ENCODE measurements at places on chromosomes 7 and 10. TPM values are rescaled to one million over a fixed set of nuclear protein-coding genes. Genes with fewer than 3 reads are reported as not detected.

DNA sequence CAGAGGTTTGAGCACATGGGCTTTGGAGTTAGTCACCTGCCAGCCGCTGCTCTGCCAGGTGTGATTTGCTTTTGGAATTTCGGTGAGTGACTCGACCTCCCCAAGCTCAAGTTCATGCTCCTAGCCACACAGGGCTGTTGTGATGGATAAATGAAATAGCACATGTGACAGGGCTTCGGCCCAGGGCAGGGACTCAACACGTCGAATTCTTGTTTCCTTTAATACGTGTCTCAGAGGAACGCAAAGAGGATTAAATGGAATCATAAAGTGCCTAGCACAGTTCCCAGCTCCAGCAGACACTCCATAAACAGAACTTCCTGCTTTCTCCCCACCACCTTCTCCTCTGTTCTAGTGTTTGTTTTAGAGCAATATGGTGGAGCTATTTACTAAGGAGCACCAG is 88.3 kb upstream of the CHST15 start:
- DNase-seq: no peak

The IDI2 gene
- not detected for total RNA-seq

DNA sequence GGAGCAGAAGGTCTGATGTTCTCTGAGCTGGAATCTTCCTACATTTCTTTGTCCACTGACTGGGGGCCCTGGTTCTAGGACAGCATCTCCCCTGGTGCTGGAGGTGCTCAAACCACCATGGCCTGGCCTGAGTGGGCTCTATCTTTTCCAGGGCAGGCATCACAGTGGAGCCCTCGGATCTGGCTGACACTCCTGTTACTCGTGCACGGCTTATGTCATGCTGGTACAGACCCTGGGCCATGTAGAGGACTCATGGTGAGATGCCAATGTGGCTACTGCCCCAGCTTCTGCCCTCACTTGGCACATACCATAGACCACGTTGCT is 96.0 kb downstream of the HIPK2 start:
- no peak for DNase-seq

DNA sequence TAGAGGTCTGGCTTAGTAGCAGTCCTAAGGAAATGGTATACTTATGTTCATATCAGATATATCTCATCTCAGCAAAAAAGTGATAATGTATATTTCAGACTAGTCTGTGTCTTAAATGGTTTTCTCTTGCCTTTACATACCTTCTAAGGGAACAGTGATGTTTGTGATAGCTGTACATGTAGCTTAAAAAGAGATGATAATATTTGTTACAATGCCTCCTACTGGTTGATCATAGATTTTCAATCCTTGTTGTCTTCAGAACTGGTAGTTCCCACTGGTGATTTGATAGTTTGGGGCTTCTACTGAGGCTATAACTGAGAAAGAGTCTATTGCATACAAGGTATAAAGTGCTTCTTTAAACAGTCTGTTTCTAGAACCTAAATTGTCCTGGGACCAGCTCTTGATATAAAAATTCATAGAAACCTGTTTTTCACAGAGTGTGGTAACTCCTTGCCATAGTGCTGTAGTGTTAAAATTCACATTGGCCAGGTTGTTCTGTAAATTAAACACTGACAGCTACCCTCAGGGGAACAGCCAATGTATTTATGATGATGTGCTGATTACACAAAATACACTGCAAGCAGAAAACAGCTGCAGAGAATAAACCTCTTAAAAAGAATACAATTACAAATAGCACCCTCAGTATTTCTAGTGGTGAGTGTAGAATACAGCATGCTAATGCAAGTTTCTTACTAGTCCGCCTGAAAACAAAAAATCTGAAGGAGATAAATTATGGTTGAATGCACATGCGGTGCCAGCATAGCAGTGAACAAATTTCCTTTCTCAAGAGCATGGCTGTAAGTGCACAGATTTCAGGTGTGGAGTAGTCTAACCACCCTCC is 90.3 kb downstream of the BTRC start:
- peak; percentile 11 for DNase-seq

The ELMO1 gene
- 36.3 TPM for total RNA-seq

The VPS37D gene
- total RNA-seq: 1.7 TPM

The STOX1 gene
- 0.30 TPM for total RNA-seq

DNA sequence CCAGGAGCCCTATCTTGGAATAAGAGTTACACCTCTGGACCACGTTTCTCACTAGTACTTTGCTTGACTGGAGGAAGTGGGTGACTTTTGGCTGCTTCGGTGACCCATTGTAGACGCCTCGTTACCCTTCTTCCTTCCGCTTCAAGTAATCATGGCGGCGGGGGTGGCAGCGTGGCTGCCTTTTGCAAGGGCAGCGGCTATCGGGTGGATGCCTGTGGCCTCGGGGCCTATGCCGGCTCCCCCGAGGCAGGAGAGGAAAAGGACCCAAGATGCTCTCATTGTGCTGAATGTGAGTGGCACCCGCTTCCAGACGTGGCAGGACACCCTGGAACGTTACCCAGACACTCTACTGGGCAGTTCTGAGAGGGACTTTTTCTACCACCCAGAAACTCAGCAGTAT is 1.5 kb downstream of the KCND2 start:
- DNase-seq: no peak

The SLC26A5 gene
- total RNA-seq: not detected

- DNase-seq: no peak
Observed at GRCh38 chr7:45020915-45021314, 20.9 kb downstream of the CCM2 start.

- DNase-seq: no peak
Observed at GRCh38 chr7:128010391-128011127, 20.7 kb downstream of the LRRC4 start.

DNA sequence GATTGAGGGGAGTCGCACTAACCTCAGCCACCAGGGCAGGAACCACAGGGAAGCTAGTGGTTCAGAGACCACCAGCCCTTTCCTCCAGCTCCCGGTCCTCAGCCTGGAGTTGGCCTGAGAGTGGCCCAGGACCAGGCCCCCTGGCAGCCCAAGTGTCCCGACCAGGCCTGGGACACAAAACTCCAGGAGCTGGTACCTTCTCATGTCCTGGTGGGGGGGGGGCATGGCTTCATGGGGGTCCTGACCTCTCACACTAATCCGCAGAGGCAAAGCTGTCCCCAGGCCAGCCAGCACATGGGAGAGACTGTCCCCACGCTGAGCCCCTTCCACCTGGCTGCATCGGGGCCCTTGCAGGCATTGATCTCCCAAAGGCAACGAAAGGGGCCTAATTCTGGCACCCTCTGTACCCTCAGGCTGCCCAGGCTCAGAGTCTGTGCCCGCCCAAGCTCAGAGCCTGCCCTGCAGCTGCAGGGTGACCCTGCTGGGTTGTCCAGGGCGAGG is 28.2 kb downstream of the GPRIN2 start:
- DNase-seq: no peak

The FAM107B gene
- 15.0 TPM for total RNA-seq

DNA sequence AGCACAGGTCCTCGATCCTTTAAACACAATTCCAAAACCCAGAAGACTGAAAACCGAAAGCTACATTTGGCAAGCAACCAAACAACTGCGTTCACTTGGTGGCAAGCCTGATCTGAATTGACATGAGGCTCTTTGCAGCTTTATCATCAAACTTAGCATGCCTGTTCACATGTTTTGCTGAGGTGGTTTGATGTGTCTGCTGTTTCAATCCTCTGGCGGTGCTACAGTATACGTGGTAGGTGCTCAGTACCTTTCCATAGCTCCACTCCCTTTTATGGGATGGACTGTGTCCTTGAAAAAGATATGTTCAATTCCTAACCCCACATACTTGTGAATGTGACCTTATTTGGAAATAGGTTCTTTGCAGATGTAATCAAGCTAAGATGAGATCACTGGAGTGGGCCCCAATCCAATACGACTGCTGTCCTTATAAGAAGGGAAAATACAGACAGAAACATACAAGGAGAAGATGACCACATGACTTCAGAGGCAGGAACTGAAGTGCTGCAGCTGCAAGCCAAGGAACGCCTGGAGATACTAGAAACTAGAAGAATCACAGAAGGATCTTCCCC is 33.4 kb downstream of the CCDC6 start:
- DNase-seq: peak; percentile 58

DNA sequence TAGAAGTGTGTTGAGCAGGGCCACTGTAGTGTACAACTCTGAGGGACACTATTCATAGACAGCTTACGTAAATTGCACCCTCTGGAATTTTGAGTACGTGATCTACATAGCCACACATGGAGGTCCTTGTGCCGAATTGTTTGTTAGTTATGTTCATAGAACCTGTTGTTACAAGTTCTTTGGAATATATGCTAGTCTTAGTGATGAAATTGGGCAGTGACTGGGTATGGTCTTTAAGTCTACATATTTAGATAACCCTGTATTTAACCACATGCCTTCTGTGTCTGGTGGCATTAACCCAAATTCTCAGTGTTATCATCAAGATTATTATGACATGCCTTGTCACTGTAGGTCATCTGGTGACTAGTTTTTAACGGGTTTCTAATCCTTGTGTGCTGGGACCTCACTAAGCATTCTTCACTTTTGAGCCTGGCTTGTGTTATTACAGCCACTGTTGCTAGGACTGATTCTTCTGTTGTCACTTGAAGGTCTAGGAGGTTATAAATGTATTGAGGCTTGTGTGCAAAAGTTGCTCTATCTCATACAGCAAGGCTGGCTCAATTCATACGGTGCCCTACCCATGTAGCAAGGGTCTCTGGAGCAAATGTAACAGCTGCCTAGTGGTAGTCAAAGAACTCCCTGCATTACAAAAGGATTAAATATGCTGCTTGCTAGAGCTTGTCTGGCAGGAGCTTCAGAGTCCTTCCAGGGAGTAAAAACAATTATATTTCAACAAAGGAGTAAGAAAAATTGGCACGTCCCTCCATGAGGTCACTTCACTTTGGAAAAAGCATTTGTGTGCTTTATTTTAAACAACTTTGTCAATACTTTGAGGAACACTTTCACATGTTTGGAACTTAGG is 65.4 kb downstream of the CDK14 start:
- DNase-seq: no peak

DNA sequence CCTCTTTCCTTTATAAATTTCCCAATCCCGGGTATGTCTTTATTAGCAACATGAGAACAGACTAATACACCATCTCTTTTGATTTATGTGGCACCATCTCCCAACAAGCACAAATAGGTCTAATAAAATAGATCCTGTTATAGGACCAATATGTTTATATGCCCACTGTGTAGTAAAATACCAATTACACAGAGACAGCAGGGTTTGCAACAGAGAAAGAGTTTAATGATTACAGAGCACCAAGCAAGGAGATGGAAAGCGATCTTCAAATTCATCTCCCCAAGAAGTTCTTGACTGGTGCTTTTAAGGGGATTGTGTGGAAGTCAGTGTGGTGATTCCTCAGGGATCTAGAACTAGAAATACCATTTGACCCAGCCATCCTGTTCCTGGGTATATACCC is 33.5 kb upstream of the TECTB start:
- DNase-seq: no peak

DNA sequence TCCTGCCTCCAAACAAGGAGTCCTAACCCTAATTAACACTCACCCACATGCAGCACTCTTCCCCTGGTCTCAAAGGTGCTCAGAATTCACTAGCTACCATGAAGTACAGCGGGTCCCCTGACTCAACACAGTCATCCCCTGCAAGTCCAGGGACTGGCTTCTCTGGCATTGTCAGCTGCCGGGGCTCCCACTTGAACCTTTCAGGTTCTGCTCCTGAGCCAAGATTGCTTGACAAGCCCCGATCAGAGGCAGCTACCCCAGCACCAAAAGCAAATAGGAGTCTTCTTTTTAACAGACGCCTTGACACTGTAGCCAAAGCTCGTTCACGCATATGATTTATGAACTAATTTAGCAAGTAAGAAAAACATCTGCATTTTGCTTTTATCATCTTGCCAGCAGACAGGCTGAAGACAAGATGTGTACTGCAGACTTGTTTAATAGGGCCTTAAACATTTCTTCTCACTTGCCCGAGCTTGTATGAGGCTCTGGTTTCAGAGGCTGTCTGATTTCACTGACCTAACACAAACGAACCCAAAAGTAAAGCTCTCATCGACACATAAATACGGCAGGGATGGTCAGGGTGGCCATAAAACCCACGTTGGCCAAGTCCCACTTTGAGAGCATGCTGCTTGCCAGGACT is 67.6 kb upstream of the ADAM12 start:
- no peak for DNase-seq

- DNase-seq: no peak
Observed at GRCh38 chr7:30453921-30454320, 24.7 kb downstream of the NOD1 start.

The ARPC1B gene
- total RNA-seq: 713 TPM

DNA sequence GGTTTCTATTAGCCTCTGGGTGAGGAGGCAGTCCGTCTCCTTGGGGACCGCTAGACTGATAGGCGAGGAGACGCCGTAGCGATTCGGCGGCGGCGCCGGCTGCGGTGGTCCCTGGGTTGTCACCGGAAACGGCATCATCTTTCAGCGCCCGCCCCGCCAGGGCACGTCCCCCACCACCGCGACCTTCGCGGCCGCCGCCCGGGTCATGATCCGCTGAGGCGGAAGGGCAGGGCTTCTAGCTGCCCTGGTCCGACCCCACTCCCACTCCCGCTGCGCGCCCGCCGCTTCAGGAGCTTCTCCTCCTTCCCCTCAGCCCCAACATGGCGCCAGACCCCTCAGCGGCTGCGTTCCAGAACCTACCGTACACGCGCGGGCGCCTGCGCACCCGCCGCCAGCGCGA is at the start of gene PAPOLB:
TSS of gene PAPOLB (minus strand) at position 358 of the 400 bp plus-strand sequence. CDS start at position 138, 220 bp downstream.
- no peak for DNase-seq

- DNase-seq: no peak
Observed at GRCh38 chr10:103617602-103618385, 124.3 kb downstream of the NEURL1 start.

DNA sequence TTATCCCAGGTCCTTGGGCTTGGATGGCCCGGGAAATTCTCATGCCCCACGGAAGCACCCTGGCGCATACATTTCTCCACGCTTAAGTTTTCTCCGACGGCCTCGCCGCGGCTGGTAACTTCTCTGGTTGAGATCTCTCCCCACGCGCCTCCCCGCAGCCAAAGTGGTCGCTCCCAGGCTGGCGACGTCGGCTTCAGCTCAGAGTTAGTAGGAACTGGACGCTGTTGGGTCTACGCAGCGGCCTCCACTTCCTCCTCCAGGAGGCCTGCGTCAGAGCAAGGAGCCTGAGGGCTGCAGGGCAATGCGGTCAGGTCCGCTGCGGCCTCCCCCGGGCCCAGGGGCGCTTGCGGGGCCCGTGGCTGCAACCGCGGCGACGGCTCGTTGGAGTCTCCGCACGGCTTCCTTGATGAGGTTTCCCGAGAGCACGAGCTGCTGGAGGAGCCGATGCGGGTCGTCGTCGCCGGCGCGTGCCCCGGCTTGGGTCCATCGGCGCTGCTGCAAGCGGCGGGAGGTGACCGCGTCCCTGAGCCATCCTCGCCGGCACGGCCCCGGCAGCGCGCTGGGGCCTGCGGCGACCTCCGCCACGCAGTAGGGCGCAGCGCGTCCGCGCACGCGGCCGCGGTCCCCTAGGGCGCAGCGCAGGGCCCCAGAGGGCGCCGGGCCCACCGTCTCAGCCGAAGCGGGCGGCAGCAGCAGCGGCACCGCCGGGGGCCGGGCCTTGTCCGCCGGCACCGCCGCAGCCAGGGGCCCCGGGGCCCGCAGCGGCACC is 744 bp downstream of the FRAT2 start:
- DNase-seq: peak; percentile 68

GRCh38 chr7:81886211-81886764 is 116.4 kb upstream of the HGF start:
- DNase-seq: no peak

The DNAJC2 gene
- total RNA-seq: 24.7 TPM

- peak; percentile 59 for DNase-seq
Observed at GRCh38 chr7:103447073-103447960, 1.3 kb upstream of the SLC26A5 start.
